ENCODE measurements at places on chromosomes 13 and 19.

GRCh38 chr19:42249149-42249750 lies 5.7 kb downstream of the ERF start:
- DNase-seq = peak; percentile 76

GRCh38 chr13:81406639-81407292 lies 1065.8 kb upstream of the SPRY2 start:
- no peak for DNase-seq

DNA sequence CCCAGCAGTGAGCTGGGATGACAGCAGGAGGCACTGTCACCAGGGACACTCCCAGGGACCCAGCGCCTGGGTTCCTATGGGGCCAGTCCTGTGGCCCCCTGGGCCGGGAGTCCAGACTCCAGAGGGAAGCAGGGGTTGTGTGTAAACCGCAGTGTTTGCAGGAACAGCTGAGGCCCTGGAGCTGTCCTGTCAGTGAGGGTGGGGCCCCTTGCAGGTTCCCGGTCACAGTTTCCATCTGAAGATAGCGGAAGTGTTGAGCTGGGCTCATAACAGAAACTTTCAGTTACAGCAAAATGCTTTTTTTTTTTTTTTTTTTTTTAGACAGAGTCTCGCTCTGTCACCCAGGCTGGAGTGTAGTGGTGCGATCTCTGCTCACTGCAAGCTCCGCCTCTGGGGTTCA lies 17.7 kb upstream of the CSNK1G2 start:
- DNase-seq = no peak

- no peak for DNase-seq
Observed at GRCh38 chr19:41784312-41784711, 12.1 kb upstream of the CEACAM3 start.

DNA sequence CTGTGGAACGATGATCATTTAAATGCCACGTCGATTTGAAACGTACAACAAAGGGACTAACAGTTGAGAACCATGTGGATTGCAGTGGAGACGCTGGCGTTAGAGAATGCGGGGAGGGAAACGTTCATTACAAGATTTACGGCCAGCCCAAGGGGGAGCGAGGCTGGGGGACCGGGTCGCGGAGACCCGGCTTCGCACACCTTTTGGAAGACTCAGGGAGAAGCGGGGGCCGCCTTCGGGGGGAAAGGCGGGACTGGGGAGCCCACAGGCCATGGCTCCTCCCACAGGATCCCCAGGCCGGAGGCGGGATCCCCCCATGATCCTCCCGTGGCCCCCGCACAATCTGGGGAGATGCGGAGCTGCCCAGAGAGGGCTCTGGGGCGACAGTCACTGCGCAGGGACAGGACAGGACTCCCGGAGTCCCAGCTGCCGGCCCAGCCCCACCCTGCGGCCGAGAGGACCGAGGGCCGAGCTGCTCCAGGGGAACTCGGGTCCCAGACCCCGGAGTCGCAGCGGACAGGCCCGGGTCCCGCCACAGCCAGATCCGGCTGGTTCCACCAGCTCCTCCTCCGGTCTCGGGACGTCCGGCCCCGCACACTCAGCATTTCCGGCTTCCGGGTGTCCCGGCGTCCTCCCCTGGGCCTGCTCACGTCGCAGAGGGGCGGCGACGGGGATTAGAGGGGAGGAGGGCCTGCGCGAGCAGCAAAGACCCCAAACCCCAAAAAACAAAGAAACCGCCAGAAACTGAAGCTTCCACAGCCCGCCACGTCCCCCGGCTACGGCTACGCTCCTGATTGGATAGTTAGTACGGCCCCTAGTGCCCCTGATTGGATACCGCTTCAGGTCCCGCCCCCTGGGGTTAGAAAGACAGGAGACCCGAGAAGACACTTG lies 21.1 kb upstream of the OR10H1 start:
- DNase-seq = peak; percentile 98

- DNase-seq = peak; percentile 100
Observed at GRCh38 chr19:51367565-51368365, 1.0 kb downstream of the CLDND2 start.

- DNase-seq = no peak
Observed at GRCh38 chr19:7860714-7861618, 13.2 kb downstream of the PRR36 start.

GRCh38 chr13:53276265-53276664 lies 247.7 kb downstream of the OLFM4 start:
- no peak for DNase-seq

GRCh38 chr19:51660975-51661600 lies 14.5 kb upstream of the SIGLEC14 start:
- DNase-seq = peak; percentile 90

DNA sequence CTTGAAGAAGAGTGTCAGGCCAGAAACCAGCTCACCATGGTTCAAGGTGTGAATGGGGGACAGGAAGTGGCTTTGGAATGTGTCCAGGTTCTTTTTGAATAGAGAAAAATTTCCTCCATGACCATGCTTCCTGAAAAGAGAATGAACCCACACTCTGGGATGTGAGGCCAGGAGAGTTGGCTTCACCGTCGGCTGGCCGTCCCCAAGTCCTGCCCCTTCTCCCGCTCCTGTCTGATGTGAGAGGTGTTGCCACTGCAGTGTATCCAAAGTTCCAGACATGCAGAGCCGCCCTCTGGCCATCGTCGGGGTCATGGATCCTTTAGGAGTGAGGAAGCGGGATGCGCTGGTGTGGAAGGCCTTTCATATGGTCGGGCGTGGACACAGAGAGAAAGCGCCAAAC lies 101.2 kb downstream of the COL4A2 start:
- DNase-seq = no peak

DNA sequence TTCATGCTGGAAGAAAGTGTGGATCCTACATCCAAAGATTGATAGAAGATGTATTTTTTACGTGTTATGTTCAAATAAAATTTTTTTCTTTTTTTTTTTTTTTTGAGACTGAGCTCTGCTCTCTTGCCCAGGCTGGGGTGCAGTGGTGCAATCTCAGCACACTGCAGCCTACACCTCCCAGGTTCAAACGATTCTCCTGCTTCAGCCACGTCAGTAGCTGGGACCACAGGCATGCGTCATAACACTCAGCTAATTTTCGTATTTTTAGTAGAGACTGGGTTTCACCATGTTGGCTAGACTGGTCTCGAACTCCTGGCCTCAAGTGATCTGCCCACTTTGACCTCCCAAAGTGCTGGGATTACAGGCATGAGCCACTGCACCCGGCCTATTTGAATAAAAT lies 65.7 kb downstream of the KLF12 start:
- no peak for DNase-seq

DNA sequence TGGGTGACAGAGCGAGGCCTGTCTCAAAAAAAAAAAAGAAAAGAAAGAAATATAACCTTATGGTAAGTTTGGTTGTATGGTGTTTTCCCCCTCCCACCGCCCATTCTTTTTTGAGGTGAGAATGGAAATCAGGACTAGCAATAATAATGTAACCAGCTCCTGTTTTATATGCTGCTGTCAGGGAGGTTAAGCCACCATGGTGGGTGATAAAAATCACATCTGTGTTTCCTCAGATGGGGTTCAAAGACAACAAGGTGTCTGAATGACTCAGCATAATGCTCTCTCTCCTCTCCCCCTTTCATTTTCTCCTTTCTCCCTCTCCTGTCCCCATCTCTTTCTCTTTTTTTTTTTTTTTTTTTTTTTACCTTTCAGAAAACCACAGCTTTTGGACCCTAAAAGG lies 28.3 kb upstream of the GARRE1 start:
- DNase-seq = no peak

DNA sequence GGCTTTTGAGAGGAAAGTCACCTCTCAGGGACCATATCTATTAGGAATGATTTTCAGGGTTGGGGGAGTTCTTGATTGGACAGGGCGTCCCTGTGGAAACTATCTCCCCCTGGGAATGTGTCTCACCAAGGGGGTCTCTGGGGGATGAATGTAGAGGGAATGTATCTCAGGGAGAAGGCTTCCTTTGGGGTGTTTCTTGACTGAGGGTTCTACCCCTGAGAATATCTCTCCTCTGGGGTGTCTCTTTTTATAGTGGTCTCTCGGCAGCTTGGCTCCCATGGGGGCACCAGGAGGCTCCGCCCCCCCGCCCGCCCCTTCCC lies 1.0 kb downstream of the RTBDN start:
- DNase-seq = no peak

- peak; percentile 79 for DNase-seq
Observed at GRCh38 chr13:22061371-22061805, 390.5 kb downstream of the FGF9 start.

DNA sequence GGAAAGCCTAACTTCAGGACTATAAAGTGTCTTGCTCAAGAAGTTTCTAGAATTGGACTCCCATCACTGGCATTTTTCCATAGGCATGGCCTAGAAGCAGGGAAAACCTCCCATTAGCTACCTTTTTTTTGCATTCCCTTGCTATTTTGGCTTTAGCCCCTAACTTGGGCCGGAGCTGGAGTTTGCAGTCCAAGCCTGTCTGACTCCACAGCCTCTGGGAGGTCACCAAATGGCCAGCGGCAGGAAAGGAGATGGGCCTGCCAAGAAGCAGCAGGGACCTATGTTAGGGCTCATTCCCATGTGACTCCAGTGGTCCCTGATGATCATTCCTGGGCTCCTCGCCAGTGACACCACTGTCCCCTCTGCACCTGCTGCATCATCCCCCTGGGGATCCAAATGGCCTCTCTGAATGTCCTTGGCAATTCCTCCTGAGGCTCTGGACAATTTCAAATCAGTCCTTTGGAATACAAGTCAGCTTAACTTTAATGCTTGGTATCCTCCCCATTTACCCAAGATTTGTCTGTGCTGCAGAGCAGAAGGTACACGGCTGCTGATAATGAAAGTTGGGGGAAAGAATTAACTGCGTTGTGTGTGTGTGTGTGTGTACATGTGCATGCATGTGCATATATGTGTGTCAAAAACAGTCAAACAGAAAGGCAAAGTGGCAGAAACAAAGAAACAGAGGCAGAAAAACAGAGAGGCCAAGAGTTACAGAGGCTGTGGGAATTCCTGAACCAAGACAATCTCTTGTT lies 69.8 kb upstream of the SERP2 start:
- DNase-seq = no peak

DNA sequence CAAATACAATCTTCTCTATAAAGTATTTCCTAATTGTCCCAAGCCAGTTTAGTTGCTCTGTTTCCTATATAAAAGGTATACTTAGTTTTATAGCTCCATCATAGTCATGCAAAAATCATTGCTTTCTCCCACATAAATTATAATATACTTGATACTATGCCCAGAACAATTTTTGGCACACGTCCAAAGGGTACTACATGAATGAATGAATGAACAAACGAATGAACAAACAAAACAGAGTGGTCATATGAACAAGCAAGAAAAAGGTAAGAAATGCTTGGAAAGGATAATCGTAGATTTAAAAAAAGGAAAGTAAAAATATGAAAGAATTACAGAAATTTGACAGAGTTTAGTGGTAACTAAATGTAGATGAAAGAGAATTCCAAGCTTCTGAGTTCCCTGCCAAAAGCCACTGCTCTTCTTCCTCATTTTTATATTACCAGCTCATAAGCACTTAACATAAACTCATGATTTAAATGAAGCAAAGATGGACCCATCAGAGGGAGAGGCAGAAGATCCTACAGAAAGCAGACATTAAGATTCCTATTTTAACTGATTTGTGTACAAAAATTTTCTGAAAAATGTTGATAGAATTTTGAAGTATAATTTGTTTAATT lies 123.2 kb downstream of the ENOX1 start:
- DNase-seq = no peak

DNA sequence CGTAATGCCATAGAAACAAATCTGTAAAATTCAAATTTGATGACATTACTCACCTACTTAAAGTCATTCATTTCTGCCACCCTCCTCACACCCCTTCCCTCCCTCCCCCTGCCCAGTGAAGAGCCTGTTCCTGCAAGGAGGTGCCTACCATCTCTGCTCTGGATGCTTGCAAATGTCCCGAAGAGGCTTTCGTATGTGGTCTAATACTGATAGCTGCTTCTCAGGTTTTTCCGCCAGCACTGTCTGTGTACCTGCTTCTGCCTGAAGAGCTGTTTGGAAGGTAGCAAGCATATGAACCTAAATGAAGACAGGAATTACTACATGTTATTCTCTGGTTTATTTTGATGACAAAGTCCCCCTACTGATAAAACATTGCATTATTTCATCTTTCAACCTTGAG lies 57.1 kb downstream of the GPALPP1 start:
- DNase-seq = no peak

DNA sequence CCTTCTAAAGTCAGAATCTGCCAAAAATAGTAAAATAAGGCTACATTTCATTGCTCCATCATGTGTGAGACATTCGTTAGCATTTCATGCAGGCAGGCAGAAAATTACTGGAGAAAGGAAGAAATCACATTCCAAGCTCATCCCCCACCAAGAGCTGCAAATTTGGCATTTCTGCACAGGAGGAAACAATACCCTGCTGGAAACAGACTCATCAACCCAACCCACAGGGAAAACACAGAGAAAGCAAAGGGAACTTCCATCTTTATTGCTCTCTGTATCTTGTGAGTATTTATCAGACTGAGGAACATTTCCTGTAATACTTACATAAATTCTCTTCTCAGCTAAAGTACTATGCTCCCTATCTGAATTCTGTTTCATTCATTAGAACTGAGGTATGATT lies 95.7 kb downstream of the KCTD12 start:
- no peak for DNase-seq

GRCh38 chr19:3131168-3131567 lies 4.7 kb upstream of the GNA15 start:
- peak; percentile 63 for DNase-seq

DNA sequence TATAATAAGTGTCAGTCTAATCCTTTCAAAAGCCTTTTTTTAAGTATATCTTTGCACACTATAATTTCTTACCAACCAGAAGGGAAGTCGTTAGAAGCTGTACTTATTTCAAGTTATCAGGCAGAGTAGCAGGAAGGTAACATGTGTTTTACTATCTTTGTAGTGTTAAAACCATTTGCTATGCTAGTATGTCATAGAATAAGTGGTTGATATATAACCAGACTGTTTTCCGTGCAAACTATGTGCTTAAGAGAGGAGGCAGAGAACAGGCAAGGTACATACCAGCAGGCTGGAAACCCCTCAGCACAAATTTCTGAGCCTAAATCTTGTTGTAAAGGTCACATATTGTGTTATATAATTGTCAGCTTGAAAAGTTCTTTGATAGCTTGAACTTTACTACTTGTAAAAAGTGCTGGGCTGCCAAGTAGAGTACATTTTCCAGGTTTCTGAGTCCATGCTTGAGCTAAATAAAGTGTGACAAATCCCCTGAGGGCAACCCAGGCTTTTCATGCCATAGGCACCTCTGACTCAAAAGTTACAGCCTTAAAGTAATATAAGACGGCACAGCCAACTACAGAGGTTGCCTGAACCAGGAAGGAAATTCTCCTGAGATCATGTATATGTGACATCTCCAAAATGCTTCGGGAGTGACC lies 1297.4 kb downstream of the PCDH9 start:
- DNase-seq = no peak
